WTC11 (cell line): ENCODE measurements at places on chromosomes 7 and 10.
A peak's percentile ranks its signal among the peaks of the same experiment; 100 is the strongest.

DNA sequence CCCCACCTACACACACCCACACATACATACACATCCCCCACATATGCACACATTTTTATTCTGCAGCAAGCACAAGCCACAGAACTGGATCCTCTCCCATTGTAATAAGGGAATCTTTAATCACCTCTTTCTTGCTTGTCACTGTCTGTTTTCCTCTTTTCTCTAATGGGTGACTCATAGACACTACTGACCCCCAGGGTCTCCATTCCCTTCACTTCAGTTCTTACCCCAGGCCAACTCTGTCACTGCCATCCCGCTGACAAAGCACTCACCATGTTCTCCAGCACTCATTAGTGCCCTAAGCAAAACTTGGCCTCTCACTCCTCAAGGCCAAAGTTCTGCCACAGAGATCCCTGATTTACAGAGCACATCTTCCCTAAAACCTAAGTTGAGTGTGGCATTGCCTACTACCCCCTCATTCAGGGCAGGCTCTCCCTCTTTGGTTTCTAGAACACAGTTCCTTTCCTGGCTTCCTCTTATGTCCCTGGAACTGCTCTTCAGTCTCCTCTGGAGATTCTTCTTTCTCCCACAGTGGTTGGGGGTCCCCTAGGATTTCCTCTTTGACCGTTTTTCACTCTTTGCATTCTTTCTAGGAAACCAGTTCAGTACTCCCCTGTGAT is 39.6 kb upstream of the INHBA start:
- no peaks in the 10 kb centered on the region; the same call in 1 of the 2 replicates for H3K27me3 ChIP-seq
- H3K27ac ChIP-seq = no peak overlapping the region
- H3K36me3 ChIP-seq = peaks cover 20% of the 10 kb centered on the region
- no peak overlapping the region for H3K4me3 ChIP-seq
- no peak for DNase-seq

DNA sequence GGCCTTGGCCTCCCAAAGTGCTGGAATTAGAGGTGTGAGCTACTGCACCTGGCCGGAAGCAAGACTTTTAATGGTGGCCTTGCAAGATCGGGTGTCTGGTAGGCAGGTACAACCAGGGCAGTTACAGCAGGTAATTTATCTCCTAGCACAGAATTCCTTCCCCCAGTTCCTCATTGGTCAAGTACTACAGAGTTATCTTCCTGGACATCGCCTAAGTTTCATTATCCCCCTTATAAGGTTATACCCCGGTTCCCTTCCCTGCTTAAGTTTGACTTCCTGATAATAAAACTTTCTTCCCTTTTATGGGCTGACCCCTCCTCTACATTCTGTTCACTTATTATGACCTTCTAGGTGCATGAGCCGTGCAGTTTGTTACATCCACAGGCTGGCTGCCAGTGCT is 19.0 kb upstream of the CYP3A43 start:
- H3K4me3 ChIP-seq = peak overlapping the region; percentile 21; the same call in 1 of the 2 replicates
- peaks cover 6% of the 10 kb centered on the region for H3K4me1 ChIP-seq
- peaks cover 5% of the 10 kb centered on the region; the same call in 1 of the 2 replicates for H3K27me3 ChIP-seq
- no peak overlapping the region for H3K27ac ChIP-seq
- no peak for DNase-seq
- peaks cover 20% of the 10 kb centered on the region for H3K36me3 ChIP-seq

DNA sequence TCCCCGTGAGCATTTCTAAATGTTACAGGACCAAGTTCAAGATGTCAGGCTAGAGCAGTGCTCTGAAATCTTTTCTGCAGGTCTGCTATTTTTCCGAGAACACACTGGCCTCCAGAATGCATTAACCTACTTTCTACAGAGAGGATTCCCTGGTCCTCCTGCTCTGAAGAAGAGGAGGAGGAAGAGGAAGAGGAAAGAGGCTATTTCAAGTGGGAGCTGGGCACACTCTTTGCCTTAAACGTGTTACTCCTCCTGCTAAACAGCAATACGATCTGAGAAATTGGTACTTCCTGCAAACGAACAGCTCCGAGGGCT is 157.4 kb downstream of the FRMD4A start:
- H3K36me3 ChIP-seq = no peaks in the 10 kb centered on the region
- H3K27me3 ChIP-seq = peaks cover 30% of the 10 kb centered on the region
- peaks cover 19% of the 10 kb centered on the region for H3K4me1 ChIP-seq

DNA sequence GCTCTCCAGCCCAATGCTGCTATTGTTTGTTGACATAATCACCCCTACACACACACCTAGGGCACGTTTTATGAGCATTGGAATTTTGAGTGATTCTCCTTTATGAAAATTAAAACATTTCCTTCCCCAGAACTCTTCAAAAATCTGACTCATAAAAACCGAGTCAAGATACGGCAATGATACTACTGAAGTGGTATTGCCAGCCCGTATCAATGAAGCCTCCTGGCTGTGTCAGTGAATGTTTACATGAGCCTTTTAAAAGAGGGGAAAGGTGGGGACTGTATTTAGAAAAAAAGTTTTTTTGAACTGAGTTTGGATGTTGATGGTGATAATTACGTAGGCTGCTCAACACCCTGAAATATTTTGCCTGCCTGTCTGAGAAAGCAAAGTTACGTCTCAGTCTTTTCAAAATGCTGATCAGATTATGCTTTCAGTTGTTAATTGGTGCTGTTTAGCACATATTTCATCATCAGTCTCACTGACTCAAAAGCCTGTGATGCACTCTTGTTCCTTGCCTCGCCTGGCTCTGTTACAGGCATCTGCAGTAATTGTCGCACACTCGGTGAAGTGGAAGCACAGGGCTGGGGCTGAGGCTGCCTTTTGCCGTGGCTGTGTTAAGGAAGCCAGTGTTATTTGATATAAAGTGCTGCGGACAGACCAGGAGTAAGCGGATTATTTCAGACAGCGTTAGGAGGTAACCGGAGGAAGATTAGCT is 157.4 kb upstream of the TCF7L2 start:
- no peak for DNase-seq
- H3K4me3 ChIP-seq = no peak overlapping the region
- peak overlapping the region; percentile 2; the same call in 1 of the 2 replicates for H3K27ac ChIP-seq
- peaks cover 24% of the 10 kb centered on the region for H3K4me1 ChIP-seq
- H3K27me3 ChIP-seq = no peaks in the 10 kb centered on the region; the same call in 1 of the 2 replicates
- H3K36me3 ChIP-seq = no peaks in the 10 kb centered on the region; the same call in 1 of the 2 replicates

DNA sequence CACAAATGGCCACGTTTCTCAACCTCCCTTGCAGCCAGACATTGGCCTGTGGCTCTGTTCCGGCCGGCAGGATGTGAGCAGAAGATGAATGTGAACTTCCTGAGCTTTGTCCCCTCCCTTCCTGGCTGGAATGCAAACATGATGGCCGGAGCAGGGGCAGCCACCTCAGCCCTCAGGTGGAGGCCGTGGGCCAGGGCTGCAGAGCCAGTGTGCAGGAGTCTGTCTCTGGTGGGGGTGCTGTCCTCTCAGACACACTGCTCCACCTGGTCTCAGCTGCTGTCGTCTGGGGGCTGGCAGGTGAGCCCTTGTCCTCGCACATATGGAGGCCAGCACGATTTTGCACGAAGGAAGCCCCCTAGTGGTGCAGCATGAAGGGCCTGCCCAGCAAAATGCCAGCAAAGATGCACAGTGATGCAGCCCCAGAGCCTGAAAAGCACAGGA is 25.3 kb upstream of the PWWP2B start:
- H3K4me1 ChIP-seq = peaks cover 27% of the 10 kb centered on the region
- peaks cover 3% of the 10 kb centered on the region; the same call in 1 of the 2 replicates for H3K27me3 ChIP-seq
- no peaks in the 10 kb centered on the region for H3K36me3 ChIP-seq
- no peak overlapping the region for H3K27ac ChIP-seq
- DNase-seq = no peak
- no peak overlapping the region for H3K4me3 ChIP-seq

GRCh38 chr7:33143996-33144718 is 14.8 kb downstream of the BBS9 start:
- peaks cover 7% of the 10 kb centered on the region for H3K4me1 ChIP-seq
- H3K27ac ChIP-seq = no peak overlapping the region
- peaks cover 8% of the 10 kb centered on the region for H3K36me3 ChIP-seq
- no peaks in the 10 kb centered on the region; the same call in none of the 2 replicates for H3K27me3 ChIP-seq
- no peak overlapping the region for H3K4me3 ChIP-seq

DNA sequence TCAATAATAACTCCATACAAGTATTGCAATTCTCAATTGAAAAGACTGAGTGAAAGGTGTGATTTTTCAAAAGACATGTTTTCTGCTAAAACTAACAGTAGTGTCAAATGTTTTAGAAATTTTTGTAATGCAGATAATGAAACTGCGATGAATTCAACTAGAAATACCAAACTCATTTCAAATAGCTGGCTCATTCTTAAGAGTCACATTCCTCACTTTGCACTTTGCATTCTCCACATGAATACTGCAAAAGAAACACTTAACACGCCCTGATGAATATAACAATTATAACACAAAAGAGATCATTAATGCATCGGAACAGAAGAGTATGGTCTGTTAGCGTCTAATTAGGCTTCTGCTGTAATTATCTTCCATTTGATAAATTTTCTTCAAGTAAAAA is 15.5 kb upstream of the TSPAN12 start:
- H3K4me3 ChIP-seq = no peak overlapping the region
- peaks cover 24% of the 10 kb centered on the region for H3K4me1 ChIP-seq
- no peaks in the 10 kb centered on the region for H3K36me3 ChIP-seq
- DNase-seq = no peak
- H3K27ac ChIP-seq = no peak overlapping the region
- H3K27me3 ChIP-seq = no peaks in the 10 kb centered on the region

- no peak overlapping the region for H3K4me3 ChIP-seq
- no peak for DNase-seq
- H3K36me3 ChIP-seq = no peaks in the 10 kb centered on the region
- H3K4me1 ChIP-seq = peaks cover 9% of the 10 kb centered on the region
Observed at GRCh38 chr10:113379091-113379490, 173.8 kb upstream of the HABP2 start.

- H3K36me3 ChIP-seq = peaks cover 10% of the 10 kb centered on the region
- H3K4me3 ChIP-seq = no peak overlapping the region
- H3K27ac ChIP-seq = peak overlapping the region; percentile 68
- peaks cover 15% of the 10 kb centered on the region for H3K4me1 ChIP-seq
Observed at GRCh38 chr7:55969391-55969790, 5.0 kb downstream of the NIPSNAP2 start.

GRCh38 chr10:11595395-11595692 is 16.1 kb downstream of the USP6NL start:
- peaks cover 31% of the 10 kb centered on the region for H3K4me1 ChIP-seq
- H3K27me3 ChIP-seq = no peaks in the 10 kb centered on the region
- H3K27ac ChIP-seq = peak overlapping the region; percentile 75
- H3K36me3 ChIP-seq = peaks cover 3% of the 10 kb centered on the region; the same call in 1 of the 2 replicates

- peaks cover 18% of the 10 kb centered on the region for H3K27me3 ChIP-seq
- no peak overlapping the region for H3K4me3 ChIP-seq
- H3K27ac ChIP-seq = no peak overlapping the region
Observed at GRCh38 chr7:69820479-69821192, 222.4 kb downstream of the AUTS2 start.

DNA sequence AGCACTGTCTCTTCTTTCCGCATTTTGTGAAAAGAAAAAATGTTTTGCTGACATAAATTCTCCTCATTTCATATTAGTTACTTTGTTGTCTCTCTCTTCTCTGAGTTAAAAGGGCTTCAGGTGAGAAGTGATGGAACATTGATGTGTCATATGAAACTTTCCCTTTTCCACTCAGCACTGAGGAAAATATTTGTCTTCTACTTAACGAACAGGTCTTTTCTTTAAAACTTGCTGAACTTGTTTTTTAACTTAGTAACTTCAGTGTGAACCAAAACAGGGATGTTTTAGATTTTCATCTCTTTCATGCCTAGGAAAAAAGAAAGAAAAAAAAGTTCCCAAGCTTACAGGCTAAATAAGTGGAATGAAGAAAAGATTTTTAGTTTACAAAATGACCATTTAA is 19.0 kb upstream of the TSPAN12 start:
- no peaks in the 10 kb centered on the region for H3K27me3 ChIP-seq
- DNase-seq = no peak
- peaks cover 24% of the 10 kb centered on the region for H3K4me1 ChIP-seq
- no peak overlapping the region for H3K27ac ChIP-seq

DNA sequence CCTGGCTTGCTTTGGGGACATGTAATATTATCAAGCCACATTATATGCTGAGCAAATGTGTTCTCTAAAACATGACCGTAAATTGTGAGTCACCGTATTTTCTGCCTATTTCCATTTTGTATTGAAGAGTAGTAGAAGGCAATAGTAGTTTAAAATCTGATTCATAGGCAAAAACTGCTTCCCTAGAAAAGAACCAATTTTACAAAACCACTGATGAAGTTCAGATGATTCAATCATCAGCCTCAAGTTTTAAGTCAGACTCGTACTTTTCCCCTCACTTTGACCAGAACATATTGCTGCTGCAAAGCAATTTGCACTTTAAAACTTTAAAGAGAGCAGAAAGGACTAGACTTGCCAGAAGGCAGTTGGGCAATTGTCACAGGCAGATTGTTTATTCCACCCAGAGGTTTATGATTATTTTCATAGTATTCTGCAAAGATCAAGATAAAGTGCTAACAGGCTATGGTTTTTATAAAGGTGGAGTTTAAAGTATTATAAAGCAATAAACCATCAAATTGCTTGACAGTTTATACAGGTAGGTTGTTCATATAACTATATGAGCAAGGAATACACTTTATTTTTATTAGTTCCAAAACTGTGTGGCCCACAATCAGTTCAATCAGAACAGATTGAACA is 168.2 kb downstream of the ETV1 start:
- no peak for DNase-seq
- no peak overlapping the region for H3K4me3 ChIP-seq

DNA sequence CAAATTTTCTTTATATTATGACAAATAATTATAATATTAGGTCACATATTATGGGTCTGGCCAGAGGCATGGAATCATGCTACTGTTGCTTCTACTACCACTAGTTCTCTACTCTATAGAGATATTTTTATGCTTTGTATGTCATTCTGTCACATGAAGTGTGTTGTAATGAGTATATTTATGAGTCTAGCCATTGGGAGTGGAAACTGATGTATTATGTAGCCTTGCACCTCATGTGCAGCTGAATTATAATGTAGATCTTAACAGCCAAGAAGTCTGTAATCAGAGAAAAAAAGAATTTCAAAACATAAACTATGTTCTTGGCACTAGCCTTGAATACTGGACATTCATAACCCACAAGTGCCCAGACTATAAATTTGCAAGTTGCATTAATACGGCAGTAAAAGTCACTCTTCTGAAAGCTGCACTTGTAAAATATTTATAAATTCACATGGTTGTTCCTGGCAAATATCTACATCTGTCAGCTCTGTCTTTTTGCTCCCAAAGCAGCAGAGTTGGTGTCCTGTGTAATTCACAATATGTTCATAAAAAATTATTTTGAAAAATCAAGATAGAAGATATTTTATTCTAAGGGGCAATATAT is 48.6 kb upstream of the SKAP2 start:
- H3K27me3 ChIP-seq = no peaks in the 10 kb centered on the region
- H3K4me1 ChIP-seq = 0 out of 2 replicates have a peak, but pooled peaks cover 5% of the 10 kb centered on the region
- H3K27ac ChIP-seq = no peak overlapping the region
- H3K4me3 ChIP-seq = no peak overlapping the region
- H3K36me3 ChIP-seq = no peaks in the 10 kb centered on the region
- DNase-seq = no peak

DNA sequence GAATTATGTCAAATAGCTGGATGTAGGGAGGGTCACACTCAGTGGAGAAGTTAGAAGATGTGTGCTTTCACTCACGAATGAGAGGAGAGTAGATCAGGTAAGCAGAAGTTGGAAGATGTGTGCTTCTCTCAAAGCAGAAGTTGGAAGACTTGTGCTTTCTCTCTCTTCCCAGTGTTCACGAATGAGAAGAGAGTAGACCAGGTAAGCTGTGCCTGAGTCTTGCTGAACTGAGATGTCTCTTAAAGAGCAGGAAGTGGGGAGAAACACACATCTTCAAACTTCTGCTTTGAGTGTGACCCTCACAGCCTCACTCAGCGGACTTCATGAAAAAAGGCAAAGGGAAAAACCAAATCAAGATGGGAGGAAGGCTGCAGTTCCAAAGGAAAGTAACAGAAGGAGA is 7.0 kb upstream of the TMEM243 start:
- no peaks in the 10 kb centered on the region for H3K4me1 ChIP-seq
- peaks cover 17% of the 10 kb centered on the region for H3K27me3 ChIP-seq
- DNase-seq = no peak
- no peak overlapping the region for H3K4me3 ChIP-seq
